ENCODE measurements at places on chromosomes 6 and 20. TPM values are rescaled to one million over a fixed set of nuclear protein-coding genes. Genes with fewer than 3 reads are reported as not detected.

ECT2L gene
- total RNA-seq, result 0.45 TPM

DNA sequence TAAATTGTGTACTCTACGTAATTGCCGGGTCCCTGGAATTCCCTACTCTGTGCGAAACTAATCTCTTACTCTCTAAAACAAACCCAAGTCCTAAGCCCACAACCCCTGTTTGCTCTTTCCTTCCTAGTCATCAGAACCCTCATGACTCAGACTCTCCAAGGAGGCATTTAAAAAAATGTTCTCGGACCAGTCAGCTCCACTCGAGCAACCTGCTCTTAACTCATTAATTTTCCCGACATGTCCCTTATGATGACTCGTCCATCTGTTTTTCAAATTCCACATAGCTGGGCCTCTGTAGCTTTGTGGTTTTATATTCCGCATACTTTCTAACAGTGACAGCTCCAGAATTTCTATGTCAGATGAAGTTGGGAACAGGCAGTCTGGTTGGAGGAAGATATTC is 2.6 kb upstream of the MUC22 start:
- DNase-seq, result no peak

RNF182 gene
- total RNA-seq, result 18.6 TPM

GRCh38 chr6:71481011-71481410 is 192.4 kb downstream of the OGFRL1 start:
- no peak for DNase-seq

- DNase-seq, result no peak
Measured at GRCh38 chr6:121067381-121067780, 266.9 kb downstream of the TBC1D32 start.

DNA sequence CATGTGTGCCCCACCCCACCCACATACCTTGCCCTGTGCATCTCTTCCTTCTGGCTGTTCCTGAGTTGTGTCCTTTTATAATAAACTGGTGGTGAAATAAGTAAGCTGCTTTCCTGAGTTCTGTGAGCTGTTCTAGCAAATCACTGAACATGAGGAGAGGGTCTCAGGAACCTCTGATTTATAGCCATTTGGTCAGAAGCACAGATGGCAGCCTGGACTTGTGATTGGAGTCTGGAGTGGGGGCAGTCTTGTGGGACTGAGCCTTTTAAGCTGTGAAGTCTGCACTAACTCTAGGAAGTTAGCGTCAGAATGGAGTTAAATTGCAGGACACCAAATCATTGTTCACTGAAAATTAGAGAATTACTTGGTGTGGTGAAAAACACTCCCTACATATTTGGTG is 245.4 kb downstream of the LRFN2 start:
- DNase-seq, result no peak

SLC22A7 gene
- total RNA-seq, result 0.36 TPM

PGC gene
- 0.36 TPM for total RNA-seq
